Naive thymus-derived CD4-positive, alpha-beta T cell (primary cell): ENCODE measurements at places on chromosomes 12 and 14.

DNA sequence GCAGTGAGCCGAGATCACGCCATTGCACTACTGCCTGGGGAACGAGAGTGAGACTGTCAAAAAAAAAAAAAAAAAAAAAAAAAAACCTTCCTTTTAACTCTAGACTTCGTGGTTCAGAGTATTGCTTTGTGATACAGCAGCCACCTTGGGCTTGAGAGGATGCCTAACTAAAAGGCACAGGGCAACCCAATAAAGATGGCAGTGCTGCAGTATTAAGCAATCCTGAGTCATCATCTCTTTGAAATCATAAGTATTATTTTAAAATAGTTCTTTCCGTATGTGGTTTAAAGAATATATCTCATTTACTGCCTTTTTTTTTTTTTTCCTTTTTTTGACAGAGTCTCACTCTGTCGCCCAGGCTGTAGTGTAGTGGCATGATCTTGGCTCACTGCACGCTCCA lies 116.1 kb downstream of the PLEKHA5 start:
- no peak for DNase-seq

GRCh38 chr12:51980051-51980808 lies 26.5 kb upstream of the TAMALIN start:
- peak; percentile 57 for DNase-seq

GRCh38 chr12:63440048-63440447 lies 228.2 kb downstream of the DPY19L2 start:
- DNase-seq: no peak

GRCh38 chr12:19970821-19971220 lies 397.5 kb upstream of the PDE3A start:
- no peak for DNase-seq
